Smooth muscle cell of the umbilical artery (primary cell): ENCODE measurements at places on chromosomes 7 and 10. TPM values are rescaled to one million over a fixed set of nuclear protein-coding genes. Genes with fewer than 3 reads are reported as not detected.

Gene TRPV5
- total RNA-seq, result not detected in 2 replicates

Gene ACTL6B
- total RNA-seq, result not detected in 2 replicates

Gene HOXA9
- total RNA-seq, result 8.6 and 13.5 TPM in 2 replicates

Gene UBE3C
- 86.1 and 125 TPM in 2 replicates for total RNA-seq

Gene POLR3A
- total RNA-seq, result 16.9 and 27.5 TPM in 2 replicates

Gene TEX47
- not detected in 2 replicates for total RNA-seq

Gene MRLN
- not detected in 2 replicates for total RNA-seq

Gene LIPJ
- not detected in 2 replicates for total RNA-seq

Gene CRTAC1
- total RNA-seq, result under 0.01 TPM in 1 of 2 replicates, not detected in the other

Gene LIPM
- total RNA-seq, result not detected in 2 replicates

Gene HECW1
- not detected in 2 replicates for total RNA-seq

Gene CDH23
- under 0.01 TPM in 2 replicates for total RNA-seq

Gene OPN1SW
- total RNA-seq, result not detected in 2 replicates

Gene SGCE
- 40.4 and 59.1 TPM in 2 replicates for total RNA-seq

Gene NDUFA5
- total RNA-seq, result 36.4 and 40.1 TPM in 2 replicates

Gene GOLGA7B
- not detected in 2 replicates for total RNA-seq

Gene OR13A1
- total RNA-seq, result not detected in 2 replicates

Gene PON1
- total RNA-seq, result not detected in 2 replicates

Gene CYP2E1
- total RNA-seq, result 0.60 and 0.89 TPM in 2 replicates

Gene SFTPD
- total RNA-seq, result not detected in 2 replicates

Gene ELOVL3
- 0.42 and 2.4 TPM in 2 replicates for total RNA-seq

Gene SP8
- not detected in 2 replicates for total RNA-seq

Gene HHEX
- 0.89 and 2.0 TPM in 2 replicates for total RNA-seq

Gene PRLHR
- not detected in 2 replicates for total RNA-seq

Gene GARIN1A
- total RNA-seq, result 0.89 and 1.5 TPM in 2 replicates

Gene ATOH7
- total RNA-seq, result not detected in 2 replicates

Gene ARMC3
- total RNA-seq, result not detected in 2 replicates

Gene HOGA1
- total RNA-seq, result under 0.01 and 0.32 TPM in 2 replicates

Gene CPEB3
- 0.59 and 0.92 TPM in 2 replicates for total RNA-seq

Gene ERVW-1
- not detected in 2 replicates for total RNA-seq

Gene TCAF2
- 1.8 and 2.4 TPM in 2 replicates for total RNA-seq
